ENCODE measurements at places on chromosomes 16 and 17.

GRCh38 chr17:82414548-82415281 lies 3.4 kb upstream of the HEXD start:
- no peak overlapping the region for H3K27ac ChIP-seq
- H3K36me3 ChIP-seq, result peaks cover 33% of the 10 kb centered on the region
- no peaks in the 10 kb centered on the region for H3K4me1 ChIP-seq
- no peak overlapping the region for H3K4me3 ChIP-seq
- H3K27me3 ChIP-seq, result no peaks in the 10 kb centered on the region

DNA sequence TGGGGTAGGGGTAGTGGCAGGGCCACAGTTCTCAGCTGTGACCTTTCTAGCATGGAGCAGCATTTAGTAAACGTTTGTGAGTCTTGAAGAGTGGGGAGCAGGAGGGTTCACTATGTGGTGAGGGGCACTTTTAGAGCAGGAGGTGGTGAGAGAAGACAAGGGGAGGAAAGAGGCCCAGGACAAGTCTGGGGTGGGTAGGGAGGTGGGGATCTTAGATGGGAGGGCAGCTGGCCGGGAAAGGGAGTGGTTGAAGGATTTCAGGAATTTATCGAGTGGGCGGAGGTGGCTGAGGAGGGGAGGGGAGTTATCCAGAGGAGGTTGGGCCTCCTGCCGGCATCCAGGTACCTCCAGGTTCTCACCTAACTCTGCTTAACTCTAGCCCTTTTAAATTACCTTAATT lies 1.9 kb downstream of the CLEC16A start:
- ATAC-seq, result no peak
- H3K27me3 ChIP-seq, result no peaks in the 10 kb centered on the region
- H3K4me3 ChIP-seq, result no peak overlapping the region
- H3K4me1 ChIP-seq, result peaks cover 56% of the 10 kb centered on the region
- H3K36me3 ChIP-seq, result no peaks in the 10 kb centered on the region

- H3K27me3 ChIP-seq, result no peaks in the 10 kb centered on the region
- H3K36me3 ChIP-seq, result no peaks in the 10 kb centered on the region
- ATAC-seq, result no peak
- peaks cover 7% of the 10 kb centered on the region for H3K4me1 ChIP-seq
- no peak overlapping the region for H3K27ac ChIP-seq
These were observed 13.6 kb upstream of the CCL5 start for GRCh38 chr17:35893751-35894150.

DNA sequence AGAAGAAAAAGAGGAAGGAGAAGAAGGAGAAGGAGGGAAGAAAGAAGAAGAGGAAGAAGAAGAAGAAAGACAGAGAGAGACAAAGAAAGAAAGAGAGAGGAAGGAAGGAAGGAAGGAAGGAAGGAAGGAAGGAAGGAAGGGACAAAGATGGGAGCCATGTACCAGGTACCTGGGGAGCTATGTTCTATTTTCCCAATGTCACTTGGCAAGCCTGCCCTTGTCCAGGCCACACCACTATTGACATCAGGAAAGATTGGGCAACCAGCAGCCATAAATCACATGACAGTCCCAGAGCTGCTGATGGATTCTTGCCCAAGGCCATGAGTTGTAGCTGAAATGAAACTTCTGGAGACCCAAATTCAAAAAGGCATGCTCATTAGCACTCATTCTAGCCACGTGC lies 2.7 kb upstream of the CES1 start:
- H3K4me3 ChIP-seq, result no peak overlapping the region
- no peaks in the 10 kb centered on the region for H3K27me3 ChIP-seq
- peak; percentile 65 for ATAC-seq
- H3K4me1 ChIP-seq, result peaks cover 6% of the 10 kb centered on the region
- H3K36me3 ChIP-seq, result no peaks in the 10 kb centered on the region

DNA sequence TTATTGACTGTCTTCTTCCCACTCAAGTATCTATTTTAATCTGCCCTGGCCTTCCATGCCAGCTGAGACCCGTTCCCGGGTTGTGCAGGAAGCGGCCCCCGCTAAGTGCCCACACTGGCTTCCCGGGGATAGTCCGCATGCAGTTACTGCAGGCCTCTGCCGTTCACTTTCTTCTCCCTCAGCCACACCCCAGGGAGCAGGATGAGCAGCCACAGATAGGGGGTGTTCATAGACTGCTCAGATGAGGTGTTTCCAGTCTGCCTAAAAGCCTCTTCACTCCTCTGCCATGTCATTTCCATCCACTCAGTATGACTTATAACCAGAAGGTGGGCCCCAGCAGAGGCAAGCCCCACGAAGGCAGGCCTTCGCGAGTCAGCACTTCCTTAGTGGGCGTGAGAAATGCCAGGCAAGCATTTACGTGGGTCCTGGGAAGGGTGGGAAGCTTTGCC lies 7.7 kb downstream of the MED9 start:
- H3K4me1 ChIP-seq, result no peaks in the 10 kb centered on the region
- H3K4me3 ChIP-seq, result no peak overlapping the region
- H3K36me3 ChIP-seq, result peaks cover 73% of the 10 kb centered on the region
- H3K27me3 ChIP-seq, result no peaks in the 10 kb centered on the region
- no peak overlapping the region for H3K27ac ChIP-seq

- H3K4me3 ChIP-seq, result no peak overlapping the region
- no peaks in the 10 kb centered on the region for H3K36me3 ChIP-seq
- H3K27ac ChIP-seq, result peak overlapping the region; percentile 41
- ATAC-seq, result no peak
- no peaks in the 10 kb centered on the region for H3K27me3 ChIP-seq
These were observed 5.7 kb upstream of the MILR1 start for GRCh38 chr17:64443086-64443760.

DNA sequence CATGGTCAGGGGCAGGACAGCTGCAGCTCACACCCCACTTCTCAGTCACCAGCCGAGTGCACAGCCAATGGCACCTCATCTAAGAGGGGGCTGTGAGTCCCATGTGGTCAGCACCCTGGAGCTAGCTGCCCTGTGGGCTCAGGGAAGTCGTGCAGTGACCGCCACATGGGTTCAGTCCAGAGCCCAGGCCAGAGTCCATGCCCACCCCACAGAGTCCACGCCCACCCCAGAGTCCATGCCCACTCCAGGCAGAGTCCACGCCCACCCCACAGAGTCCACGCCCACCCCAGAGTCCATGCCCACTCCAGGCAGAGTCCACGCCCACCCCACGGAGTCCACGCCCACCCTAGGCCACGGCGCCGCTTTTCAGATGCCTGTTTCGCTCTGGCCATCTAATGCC lies 24.1 kb downstream of the SLC7A5 start:
- no peaks in the 10 kb centered on the region for H3K27me3 ChIP-seq
- H3K27ac ChIP-seq, result no peak overlapping the region
- peaks cover 34% of the 10 kb centered on the region for H3K36me3 ChIP-seq
- H3K4me3 ChIP-seq, result no peak overlapping the region
- no peak for ATAC-seq

GRCh38 chr17:17504341-17505140 lies 8.3 kb upstream of the RASD1 start:
- no peak for ATAC-seq
- H3K27ac ChIP-seq, result no peak overlapping the region
- H3K4me1 ChIP-seq, result no peaks in the 10 kb centered on the region
- no peaks in the 10 kb centered on the region for H3K36me3 ChIP-seq

DNA sequence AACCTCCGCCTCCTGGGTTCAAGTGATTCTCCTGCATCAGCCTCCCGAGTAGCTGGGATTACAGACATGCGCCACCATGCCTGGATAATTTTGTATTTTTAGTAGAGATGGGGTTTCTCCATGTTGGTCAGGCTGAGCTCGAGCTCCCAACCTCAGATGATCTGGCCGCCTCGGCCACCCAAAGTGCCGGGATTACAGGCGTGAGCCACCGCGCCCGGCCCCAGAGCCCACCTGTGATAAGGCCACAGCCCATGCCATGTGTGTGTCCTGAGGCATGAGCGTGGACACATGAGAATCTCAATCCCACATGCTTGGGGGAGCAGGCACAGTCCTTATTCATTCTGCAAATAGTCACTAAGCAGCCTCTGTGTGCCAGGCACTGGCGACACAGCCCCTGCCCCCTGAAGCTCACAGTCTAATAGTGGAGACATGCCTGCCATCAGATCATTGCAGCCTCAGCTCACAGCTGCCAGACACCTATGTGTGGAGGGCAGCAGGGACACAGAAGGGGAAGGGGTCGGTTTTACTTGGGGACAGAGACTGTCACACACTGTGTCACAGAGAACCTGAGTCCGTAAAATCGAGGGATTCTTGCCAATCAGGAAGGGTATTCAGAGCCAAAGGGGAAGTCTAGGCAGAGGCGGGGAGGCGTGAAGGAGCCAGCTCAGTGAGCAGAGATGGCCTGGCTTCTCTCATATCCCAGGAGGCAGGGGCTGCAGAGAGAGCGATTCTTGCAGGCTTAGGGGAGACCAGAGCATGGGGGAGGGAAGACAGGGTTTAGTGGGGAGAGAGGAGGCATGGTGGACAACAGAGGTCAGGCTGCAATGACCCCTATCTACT lies 9.4 kb upstream of the ABCC3 start:
- no peak overlapping the region for H3K27ac ChIP-seq
- no peak overlapping the region for H3K4me3 ChIP-seq
- H3K36me3 ChIP-seq, result no peaks in the 10 kb centered on the region
- ATAC-seq, result no peak
- H3K4me1 ChIP-seq, result no peaks in the 10 kb centered on the region

DNA sequence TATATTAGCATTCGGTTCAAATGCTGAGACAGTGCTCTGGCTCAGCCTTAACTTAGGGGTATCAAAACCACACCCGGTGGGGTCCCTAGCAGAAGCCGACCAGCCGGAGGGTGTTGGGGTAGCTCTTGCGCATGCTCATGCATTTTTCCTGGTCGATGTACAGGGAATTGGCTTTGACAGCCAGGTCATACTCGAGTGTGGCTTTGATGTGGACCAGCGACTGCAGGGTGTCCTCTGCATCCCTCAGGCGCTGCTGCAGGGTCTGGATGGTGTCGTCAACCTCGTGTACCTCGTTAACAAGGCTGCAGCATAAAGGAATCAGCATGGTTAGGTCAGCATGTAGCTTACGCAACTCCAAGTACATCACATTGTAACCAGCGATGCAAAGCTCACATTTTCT lies 37.5 kb downstream of the TEKT3 start:
- no peak overlapping the region for H3K4me3 ChIP-seq
- H3K27me3 ChIP-seq, result no peaks in the 10 kb centered on the region
- no peak overlapping the region for H3K27ac ChIP-seq

GRCh38 chr16:73268366-73268993 lies 220.6 kb upstream of the ZFHX3 start:
- no peak overlapping the region for H3K4me3 ChIP-seq
- H3K27ac ChIP-seq, result no peak overlapping the region
- H3K36me3 ChIP-seq, result no peaks in the 10 kb centered on the region
- no peaks in the 10 kb centered on the region for H3K4me1 ChIP-seq
- peaks cover 22% of the 10 kb centered on the region for H3K27me3 ChIP-seq

DNA sequence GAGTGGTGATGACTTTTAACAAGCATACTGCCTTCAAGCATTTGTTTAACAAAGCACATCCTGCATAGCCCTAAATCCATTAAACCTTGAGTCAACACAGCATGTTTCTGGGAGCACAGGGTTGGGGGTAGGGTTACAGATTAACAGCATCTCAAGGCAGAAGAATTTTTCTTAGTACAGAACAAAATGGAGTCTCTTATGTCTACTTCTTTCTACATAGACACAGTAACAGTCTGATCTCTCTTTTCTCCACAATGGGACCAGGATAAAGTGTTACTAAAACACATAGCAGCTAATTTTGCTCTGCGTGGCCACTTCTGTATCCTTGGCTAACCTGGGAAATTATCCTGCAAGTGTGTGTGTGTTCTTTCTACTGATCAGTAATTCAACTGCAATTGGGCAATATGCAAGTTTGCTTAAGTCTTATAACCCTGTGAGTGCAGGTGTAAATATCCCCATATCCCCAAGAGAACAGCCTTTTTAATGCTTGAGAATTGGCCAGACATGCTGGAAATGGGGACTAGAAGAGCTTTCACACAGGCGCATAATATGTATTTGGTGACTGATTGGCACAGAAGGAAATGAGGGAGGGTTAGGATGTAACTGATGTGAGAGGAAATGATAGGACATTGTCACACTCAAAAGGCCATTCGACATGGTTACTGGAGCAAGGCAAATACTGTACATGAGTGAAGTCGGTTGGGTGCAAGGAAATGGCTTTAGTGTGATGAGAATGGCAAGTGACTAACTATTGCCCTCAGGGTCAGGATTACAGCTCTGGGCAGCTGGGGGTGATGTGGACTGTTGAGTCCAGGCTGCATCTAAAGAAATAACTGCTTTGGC lies 10.8 kb upstream of the ANKS4B start:
- H3K4me3 ChIP-seq, result no peak overlapping the region
- peaks cover 35% of the 10 kb centered on the region for H3K27me3 ChIP-seq
- H3K36me3 ChIP-seq, result no peaks in the 10 kb centered on the region
- H3K4me1 ChIP-seq, result no peaks in the 10 kb centered on the region
- no peak overlapping the region for H3K27ac ChIP-seq

- no peaks in the 10 kb centered on the region for H3K4me1 ChIP-seq
- H3K27ac ChIP-seq, result no peak overlapping the region
- H3K36me3 ChIP-seq, result no peaks in the 10 kb centered on the region
- ATAC-seq, result no peak
- no peaks in the 10 kb centered on the region for H3K27me3 ChIP-seq
- no peak overlapping the region for H3K4me3 ChIP-seq
These were observed 74.1 kb downstream of the PRKCB start for GRCh38 chr16:23909792-23910418.

- peaks cover 56% of the 10 kb centered on the region for H3K36me3 ChIP-seq
- H3K27me3 ChIP-seq, result no peaks in the 10 kb centered on the region
- ATAC-seq, result no peak
- no peaks in the 10 kb centered on the region for H3K4me1 ChIP-seq
- no peak overlapping the region for H3K4me3 ChIP-seq
- H3K27ac ChIP-seq, result no peak overlapping the region
These were observed 63.3 kb downstream of the GAN start for GRCh38 chr16:81378049-81378448.

GRCh38 chr17:65020284-65020683 lies 36.3 kb downstream of the GNA13 start:
- ATAC-seq, result peak; percentile 17
- peaks cover 100% of the 10 kb centered on the region for H3K4me1 ChIP-seq
- H3K27ac ChIP-seq, result no peak overlapping the region
- H3K27me3 ChIP-seq, result no peaks in the 10 kb centered on the region
- no peak overlapping the region for H3K4me3 ChIP-seq

- no peaks in the 10 kb centered on the region for H3K27me3 ChIP-seq
- no peaks in the 10 kb centered on the region for H3K36me3 ChIP-seq
- no peak overlapping the region for H3K27ac ChIP-seq
- no peak overlapping the region for H3K4me3 ChIP-seq
- no peaks in the 10 kb centered on the region for H3K4me1 ChIP-seq
These were observed 233.8 kb downstream of the SNX29 start for GRCh38 chr16:12210258-12210880.

DNA sequence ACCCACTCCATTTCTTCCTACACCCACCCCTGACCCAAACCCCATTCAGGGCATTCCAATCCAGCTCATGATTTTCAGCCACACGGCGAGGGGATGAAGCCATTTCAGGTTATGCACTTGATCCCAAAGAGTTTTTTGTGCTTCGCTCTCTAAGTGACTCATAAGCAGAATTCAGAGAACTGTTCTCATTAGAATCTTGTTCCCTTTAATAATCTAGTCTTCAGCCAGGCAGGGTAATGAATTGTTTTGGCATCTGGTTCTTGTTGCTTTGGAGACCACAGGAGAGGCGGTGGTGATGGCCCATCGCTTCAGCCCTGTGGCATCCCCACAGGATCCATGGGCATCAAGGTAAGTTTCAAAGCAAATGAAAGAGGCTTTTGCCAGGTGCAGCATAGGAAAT lies 4.8 kb upstream of the KRT31 start:
- no peak overlapping the region for H3K27ac ChIP-seq
- H3K4me3 ChIP-seq, result no peak overlapping the region
- peaks cover 23% of the 10 kb centered on the region for H3K4me1 ChIP-seq
- H3K27me3 ChIP-seq, result no peaks in the 10 kb centered on the region
- no peak for ATAC-seq

GRCh38 chr16:83389751-83390150 lies 418.0 kb upstream of the HSBP1 start:
- no peaks in the 10 kb centered on the region for H3K4me1 ChIP-seq
- ATAC-seq, result no peak
- H3K27ac ChIP-seq, result no peak overlapping the region
- no peak overlapping the region for H3K4me3 ChIP-seq
- H3K27me3 ChIP-seq, result no peaks in the 10 kb centered on the region
- no peaks in the 10 kb centered on the region for H3K36me3 ChIP-seq

Data from gastroesophageal sphincter (tissue), 4 donors.